ENCODE measurements at places on chromosomes 11 and 22. TPM values are rescaled to one million over a fixed set of nuclear protein-coding genes. Genes with fewer than 3 reads are reported as not detected.

LGALS12 gene
- total RNA-seq, result 0.68 TPM

B4GAT1 gene
- 22.6 TPM for total RNA-seq

PRR5 gene
- 9.6 TPM for total RNA-seq

ABCC8 gene
- 4.9 TPM for total RNA-seq

MICAL2 gene
- total RNA-seq, result 127 TPM

OR52E8 gene
- total RNA-seq, result not detected

MS4A3 gene
- total RNA-seq, result not detected

CXCR5 gene
- 0.09 TPM for total RNA-seq

BTBD18 gene
- not detected for total RNA-seq

SYT8 gene
- 18.5 TPM for total RNA-seq

EFCAB6 gene
- total RNA-seq, result 5.8 TPM

C11orf97 gene
- 2.5 TPM for total RNA-seq

MRGPRX3 gene
- not detected for total RNA-seq

SNX32 gene
- 0.47 TPM for total RNA-seq
